Activated gamma-delta T cell (primary cell): ENCODE measurements at places on chromosomes 4 and X.

GRCh38 chrX:86806786-86807185, 658.5 kb downstream of the DACH2 start:
- no peak for DNase-seq

GRCh38 chr4:40829586-40829985, 79.8 kb downstream of the NSUN7 start:
- no peak for DNase-seq

GRCh38 chr4:54783402-54784110, 125.8 kb downstream of the KIT start:
- no peak for DNase-seq

- no peak for DNase-seq
Measured at GRCh38 chr4:8553991-8554405, 26.2 kb upstream of the GPR78 start.

DNA sequence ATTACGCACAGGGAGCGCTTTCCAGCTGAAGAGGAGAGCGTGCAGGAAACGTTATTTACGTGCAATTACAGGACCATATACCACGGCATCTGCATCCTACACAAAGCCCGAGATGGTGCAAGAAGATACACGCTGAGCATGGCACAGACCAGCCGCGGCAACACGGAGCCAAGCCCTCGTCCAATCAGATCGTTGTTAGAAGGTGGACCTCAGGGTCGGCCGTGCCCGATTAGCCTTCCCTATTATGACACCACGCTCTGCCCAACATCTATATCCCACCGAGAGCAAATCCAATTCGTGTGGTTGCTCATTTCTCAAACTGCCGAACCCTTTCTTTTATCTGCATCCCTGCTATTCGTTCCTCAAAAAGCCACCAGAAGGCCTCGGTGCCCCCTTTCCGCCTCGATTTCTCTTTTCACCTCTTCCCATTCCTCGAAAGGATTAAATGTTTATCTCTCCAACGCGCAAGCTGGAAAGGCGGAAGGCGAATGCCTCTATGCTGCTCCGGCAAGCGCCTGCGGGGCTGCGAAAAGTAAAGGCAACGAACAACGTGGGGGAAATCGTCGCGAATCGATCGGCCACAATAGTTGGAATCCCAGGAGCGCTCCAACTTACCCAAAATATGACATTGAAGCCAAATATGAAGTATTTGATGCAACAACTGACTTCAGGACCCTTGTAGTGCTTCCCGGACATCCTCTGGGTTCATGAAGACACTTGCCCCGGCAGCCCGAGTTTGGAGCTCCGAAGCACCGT, 702 bp downstream of the TSPAN5 start:
- DNase-seq = no peak
